ENCODE measurements at places on chromosomes 16 and 17.

DNA sequence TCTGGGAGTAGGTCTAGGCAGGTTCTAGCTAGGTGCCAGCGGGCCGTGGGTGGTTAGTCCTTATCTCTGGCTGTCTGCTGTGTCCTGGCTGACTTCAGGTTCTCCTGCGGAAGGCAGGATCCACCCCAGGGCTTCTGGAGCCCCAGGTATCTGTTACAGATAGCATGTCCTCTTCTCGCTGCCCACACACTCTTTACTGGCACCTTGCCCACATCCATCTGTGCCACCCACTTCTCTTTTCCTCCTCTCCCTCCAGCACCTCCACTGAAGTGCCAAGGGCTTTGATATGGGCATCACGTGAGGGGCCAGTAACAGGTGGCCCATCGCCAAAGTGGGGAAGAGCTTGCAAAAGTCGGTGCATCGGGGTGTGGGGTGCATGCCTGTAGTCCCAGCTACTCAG is 4.6 kb upstream of the MPP2 start:
- no peak overlapping the region for H3K4me3 ChIP-seq
- H3K27me3 ChIP-seq, result no peaks in the 10 kb centered on the region
- H3K27ac ChIP-seq, result no peak overlapping the region
- no peaks in the 10 kb centered on the region for H3K4me1 ChIP-seq

DNA sequence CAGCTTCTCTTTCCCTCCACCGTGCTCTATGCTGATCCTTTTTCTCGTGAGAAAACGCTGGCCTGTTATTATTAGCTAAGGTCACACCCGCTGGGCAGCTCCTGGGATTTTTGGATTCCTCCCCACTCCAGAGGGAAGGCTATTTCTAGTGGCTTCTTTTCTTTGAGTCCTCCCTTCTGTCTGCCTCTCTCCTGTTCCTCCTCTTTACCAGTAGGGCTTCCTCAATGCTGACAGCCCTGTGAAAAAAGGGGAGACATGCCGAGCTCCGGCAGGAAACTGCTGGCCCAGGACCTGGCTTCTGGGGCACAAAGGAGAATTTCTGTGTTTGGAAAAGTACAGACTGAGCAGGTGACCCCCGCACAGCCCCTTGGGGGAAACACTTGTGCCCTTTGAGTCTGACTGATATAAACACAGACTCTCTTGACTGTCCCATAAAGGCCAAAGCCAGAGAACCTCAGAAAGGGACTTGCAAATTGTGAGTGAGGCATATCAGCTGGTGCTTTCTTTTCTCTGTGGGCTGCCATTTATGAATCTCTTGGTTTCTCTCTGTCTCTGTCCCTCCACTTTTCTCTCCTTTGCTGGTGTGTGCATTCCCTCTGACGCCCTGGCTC is 14.0 kb upstream of the RNF135 start:
- H3K4me3 ChIP-seq, result no peak overlapping the region
- H3K36me3 ChIP-seq, result no peaks in the 10 kb centered on the region
- no peaks in the 10 kb centered on the region for H3K4me1 ChIP-seq
- H3K27me3 ChIP-seq, result no peaks in the 10 kb centered on the region
- DNase-seq, result no peak

DNA sequence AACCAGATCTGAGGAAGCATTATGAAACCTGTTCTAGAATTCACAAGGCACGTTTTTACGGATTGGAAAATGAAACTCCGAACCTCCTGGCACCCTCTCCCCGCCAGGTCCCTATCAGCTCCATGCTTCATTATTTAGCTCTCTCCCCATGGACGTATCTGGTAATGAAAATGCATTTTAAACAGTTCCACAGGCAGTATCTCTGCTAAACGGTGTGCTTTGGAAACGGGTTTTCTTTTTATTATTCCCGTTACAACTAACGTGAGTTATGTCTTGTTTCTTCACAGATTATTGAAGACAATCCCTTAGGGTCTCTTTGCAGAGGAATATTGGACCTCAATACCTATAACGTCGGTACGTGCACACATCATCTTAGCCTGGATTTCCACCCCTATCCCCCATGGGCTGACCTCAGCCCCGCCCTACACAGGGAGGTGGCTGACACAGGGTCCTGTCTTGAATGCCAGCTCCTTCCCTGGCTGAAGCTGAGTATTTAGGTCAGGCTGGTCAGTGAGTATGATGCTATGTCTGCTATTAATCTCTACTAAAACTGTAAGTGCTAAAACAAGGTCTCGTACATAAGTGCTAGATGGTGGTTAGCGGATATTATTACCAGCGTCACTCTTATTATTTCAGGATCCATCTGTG is 82.9 kb downstream of the SDR42E1 start:
- H3K4me1 ChIP-seq, result no peaks in the 10 kb centered on the region
- no peak overlapping the region for H3K27ac ChIP-seq
- no peak overlapping the region for H3K4me3 ChIP-seq
- H3K36me3 ChIP-seq, result no peaks in the 10 kb centered on the region
- H3K27me3 ChIP-seq, result peaks cover 3% of the 10 kb centered on the region

DNA sequence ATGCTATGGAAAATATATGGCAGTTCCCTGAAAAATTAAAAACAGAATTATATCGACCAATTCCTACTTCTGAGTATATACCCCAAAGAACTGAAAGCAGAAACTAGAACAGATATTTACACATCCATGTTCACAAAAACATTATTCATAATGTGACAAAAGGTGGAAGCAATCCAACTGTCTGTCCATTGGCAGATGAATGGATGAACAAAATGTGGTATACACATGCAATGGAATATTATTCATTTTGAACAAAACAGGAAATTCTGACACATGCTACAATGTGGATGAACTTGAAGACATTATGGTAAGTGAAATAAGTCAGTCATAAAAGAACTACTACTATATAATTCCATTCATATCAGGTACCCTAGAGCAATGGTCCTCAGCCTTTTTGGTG is 263.5 kb upstream of the AXIN2 start:
- no peaks in the 10 kb centered on the region for H3K27me3 ChIP-seq
- H3K27ac ChIP-seq, result no peak overlapping the region
- H3K4me1 ChIP-seq, result no peaks in the 10 kb centered on the region
- DNase-seq, result no peak
- no peak overlapping the region for H3K4me3 ChIP-seq

- H3K4me1 ChIP-seq, result no peaks in the 10 kb centered on the region
- no peak for DNase-seq
- peaks cover 3% of the 10 kb centered on the region for H3K27me3 ChIP-seq
- peak overlapping the region; percentile 2 for H3K27ac ChIP-seq
- H3K4me3 ChIP-seq, result no peak overlapping the region
Observed at GRCh38 chr16:86157616-86158247, 258.8 kb downstream of the IRF8 start.

GRCh38 chr17:45577571-45578279 is 87.2 kb upstream of the PLEKHM1 start:
- no peaks in the 10 kb centered on the region for H3K4me1 ChIP-seq
- H3K27me3 ChIP-seq, result no peaks in the 10 kb centered on the region
- no peak for DNase-seq
- no peaks in the 10 kb centered on the region for H3K36me3 ChIP-seq

DNA sequence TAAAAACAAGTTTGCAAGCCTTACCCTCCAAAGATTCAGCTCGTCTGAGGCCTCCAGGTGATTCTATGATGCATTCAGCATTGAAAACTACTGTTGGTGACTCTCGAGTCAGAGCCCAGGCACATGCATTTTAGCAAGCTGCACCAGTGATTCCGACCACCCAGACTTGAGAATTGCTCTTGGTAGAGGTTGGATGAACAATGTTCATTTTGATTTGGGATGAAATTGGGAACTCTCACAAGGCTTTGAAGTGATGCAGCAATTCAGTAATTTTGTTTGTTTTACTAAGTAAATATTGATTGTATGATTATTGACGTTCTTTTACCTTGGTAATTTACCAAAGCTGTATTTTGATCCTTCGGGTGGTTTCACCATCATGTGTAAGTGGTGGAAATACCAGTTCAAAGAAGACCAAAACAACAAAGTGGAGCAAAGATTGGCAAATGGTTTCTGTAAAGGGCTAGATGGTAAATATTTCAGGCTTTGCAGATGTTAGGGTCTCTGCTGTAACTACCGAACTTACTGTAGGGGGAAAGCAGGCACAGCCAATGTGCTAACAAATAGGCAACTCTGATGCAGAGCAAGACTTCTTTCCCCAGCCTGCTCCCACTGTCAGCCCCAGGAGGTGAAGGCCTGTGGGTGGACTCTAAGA is 11.8 kb downstream of the ALDH3A2 start:
- H3K27ac ChIP-seq, result peak overlapping the region; percentile 9
- H3K27me3 ChIP-seq, result no peaks in the 10 kb centered on the region
- H3K36me3 ChIP-seq, result no peaks in the 10 kb centered on the region
- DNase-seq, result no peak

DNA sequence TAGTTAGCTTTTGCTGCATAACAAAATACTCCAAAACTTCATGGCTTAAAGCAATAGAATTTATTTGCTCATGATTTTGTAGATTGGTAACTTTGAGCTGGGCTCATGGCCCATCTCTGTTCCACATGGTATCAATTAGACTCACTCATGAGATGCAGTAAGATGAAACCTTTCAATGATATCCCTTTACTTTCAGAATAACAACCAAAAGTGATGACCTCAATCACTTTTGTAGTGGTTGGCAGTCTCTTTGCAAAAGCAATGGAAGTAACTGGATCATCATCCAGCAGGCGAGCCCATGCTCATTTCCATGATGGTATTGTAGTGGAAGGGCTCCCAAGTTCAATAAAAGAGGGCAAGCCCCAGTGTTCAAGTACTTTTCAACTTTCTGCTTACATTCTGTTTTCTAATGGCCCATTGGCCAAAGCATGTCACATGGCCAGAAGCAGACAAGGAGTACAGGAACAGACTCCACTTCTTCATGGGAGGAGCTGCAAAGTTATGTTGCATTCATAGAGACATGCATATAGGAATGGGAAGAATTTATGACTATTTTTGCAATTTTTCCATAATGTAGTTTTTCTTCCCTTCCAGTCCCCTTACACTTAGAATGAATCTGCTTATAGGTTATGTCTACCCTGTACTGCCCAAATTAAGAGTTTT is 41.7 kb downstream of the EFCAB5 start:
- no peaks in the 10 kb centered on the region for H3K36me3 ChIP-seq
- no peak for DNase-seq
- H3K4me1 ChIP-seq, result no peaks in the 10 kb centered on the region
- no peak overlapping the region for H3K27ac ChIP-seq
- H3K27me3 ChIP-seq, result no peaks in the 10 kb centered on the region

DNA sequence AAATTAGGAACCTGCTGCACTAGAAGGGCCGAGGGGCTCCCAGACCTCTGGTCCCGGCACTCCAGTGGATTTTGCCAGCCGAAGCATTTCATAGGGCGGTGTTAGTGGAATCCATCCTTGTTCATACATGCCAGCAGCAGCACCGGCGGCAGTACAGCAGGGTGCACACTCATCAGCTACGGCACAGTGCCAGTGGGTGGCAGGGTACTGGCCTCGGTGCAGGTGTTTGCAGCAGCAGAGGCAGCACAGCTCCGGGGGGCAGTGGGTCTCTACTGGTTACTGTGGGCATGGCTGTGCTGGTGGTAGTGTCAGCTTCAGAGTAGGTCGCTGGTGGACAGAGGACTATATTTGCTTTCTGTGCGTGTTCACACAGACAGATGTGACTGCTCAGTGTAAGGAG is 985.7 kb downstream of the CDH8 start:
- H3K4me3 ChIP-seq, result no peak overlapping the region
- no peak overlapping the region for H3K27ac ChIP-seq
- DNase-seq, result no peak
- H3K4me1 ChIP-seq, result no peaks in the 10 kb centered on the region
- no peaks in the 10 kb centered on the region for H3K36me3 ChIP-seq

DNA sequence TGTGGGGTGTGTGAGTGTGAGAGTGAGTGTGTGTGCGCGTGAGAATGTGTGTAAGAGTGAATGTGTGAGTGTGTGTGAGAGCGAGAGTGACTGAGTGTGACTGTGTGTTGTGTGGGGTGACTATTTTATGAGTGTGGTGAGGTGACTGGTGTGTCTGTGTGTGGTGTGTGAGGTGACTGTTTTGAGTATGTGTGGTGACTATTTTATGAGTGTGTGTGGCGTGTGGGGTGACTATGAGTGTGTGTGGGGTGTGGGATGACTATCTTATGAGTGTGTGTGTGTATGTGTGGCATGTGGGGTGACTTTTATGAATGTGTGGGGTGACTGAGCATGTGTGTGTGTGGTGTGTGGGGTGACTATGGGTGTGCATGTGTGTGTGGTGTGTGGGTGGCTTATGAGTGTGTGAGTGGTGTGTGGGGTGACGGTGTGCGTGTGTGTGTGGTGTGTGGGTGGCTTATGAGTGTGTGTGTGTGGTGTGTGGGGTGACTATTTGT is 152.9 kb upstream of the PLCG2 start:
- peak overlapping the region; percentile 4 for H3K27ac ChIP-seq
- no peaks in the 10 kb centered on the region for H3K27me3 ChIP-seq
- no peak overlapping the region for H3K4me3 ChIP-seq
- H3K4me1 ChIP-seq, result peaks cover 5% of the 10 kb centered on the region
- DNase-seq, result no peak

DNA sequence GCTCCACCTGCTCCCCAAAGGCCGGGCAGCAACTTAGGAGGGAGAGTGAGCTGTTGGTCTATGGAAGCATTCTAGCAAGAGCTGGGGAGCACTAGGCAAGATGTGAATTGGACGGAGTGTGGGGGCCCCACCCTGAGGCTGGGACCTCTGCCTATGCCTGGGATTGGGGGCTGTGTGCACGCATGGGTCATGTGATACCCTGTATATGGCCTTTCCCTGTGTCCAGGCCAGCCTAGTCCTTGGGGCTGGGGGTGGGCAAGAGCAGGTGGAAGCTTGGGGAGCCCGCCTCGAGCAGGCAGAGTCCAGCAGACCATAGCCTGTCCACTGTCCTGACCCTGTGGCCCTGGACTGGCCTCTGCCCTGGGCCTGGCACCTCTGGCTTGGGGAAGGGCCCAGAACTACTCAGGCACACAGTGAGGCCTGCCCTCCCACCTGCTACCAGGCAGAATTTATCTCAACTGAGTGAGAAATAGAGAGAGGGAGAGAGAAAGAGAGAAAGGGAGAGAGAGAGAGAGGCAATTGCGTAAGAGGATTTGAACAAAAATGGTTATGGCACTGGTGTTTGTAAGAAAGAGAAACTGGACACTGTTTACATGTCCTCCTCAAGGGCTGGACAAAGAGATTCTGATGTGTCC is 19.1 kb downstream of the PDP2 start:
- no peak for DNase-seq
- no peaks in the 10 kb centered on the region for H3K36me3 ChIP-seq
- no peaks in the 10 kb centered on the region for H3K27me3 ChIP-seq
